Stimulated activated naive CD8-positive, alpha-beta T cell treated with anti-CD3 and anti-CD28 coated beads, Interleukin-15, Interleukin-2, amounts not matched to agents 100 U/mL and 50 U/mL, for 24 hours (primary cell): ENCODE measurements at places on chromosomes 3 and 15.

DNA sequence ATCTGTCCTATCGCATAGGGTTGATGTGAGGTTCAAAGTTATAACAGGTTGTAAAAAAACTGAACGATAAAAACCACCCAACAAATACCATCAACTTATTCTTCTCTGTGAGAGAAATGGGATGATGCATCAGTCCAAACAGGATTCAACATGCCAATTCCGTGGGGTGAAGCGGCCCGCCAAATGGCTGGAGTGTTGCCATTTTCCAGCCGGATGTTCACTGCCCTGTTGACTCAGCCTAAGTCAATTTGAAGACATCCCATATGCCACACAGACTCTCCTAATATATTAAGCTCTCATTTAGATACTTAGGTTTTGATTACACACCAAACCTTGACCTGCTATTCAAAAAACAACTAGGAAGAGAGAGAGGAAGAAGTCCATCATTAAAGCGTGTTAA, 311.1 kb downstream of the VPS13C start:
- no peak for DNase-seq

DNA sequence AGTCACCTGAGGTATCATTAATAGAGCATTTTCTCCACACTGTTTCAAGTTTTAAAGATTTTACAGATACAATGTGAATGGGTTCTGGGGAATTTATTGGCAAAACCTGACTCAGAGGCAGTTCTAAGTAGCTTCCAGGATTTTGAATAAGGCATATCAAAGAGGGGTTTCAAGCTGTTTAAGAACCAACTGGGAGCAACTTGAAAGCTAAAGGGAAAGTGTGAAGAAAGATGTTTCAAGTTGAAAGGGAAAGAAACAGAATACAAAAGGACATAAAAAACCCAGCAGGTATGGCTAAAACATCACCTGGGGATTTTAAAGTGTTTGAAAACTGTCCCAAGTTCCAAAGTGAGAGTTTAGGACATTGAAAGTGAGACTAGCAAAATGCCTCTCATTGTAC, 17.8 kb upstream of the SERPINI2 start:
- DNase-seq, result no peak

DNA sequence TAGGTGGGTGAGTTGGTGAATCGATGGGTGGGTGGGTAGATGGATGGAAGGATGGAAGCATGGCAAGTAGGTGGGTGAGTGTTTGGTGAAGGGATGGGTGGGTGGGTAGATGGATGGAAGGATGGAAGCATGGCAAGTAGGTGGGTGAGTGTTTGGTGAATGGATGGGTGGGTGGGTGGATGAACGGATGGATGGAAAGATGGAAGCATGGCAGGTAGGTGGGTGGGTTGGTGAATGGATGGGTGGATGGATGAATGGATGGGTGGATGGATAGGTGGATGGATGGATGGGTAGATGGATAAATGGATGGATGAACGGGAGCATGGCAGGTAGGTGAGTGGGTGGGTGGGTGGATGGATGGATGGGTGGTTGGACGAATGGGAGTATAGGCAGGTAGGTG, 65.1 kb downstream of the SLC6A1 start:
- DNase-seq, result no peak

DNA sequence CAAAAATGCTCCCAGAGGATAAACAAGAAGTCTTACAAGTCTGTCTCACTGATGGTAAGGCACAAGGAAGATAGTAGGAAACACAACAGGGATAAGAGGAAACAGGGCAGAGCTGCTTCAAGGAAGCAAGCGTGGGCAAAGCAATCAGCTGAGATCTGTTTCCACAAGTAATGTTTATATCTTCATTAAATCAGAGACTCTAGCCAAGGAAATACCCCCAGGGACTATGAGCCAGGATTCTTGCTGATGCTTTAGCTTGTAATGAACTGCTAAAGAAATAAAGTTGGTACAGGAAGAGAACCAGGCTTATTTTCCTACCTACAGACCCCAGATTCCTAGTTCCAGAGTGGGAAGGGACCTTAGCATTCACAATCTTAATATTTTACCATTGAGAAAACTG, 112.7 kb upstream of the C3orf80 start:
- DNase-seq, result no peak

DNA sequence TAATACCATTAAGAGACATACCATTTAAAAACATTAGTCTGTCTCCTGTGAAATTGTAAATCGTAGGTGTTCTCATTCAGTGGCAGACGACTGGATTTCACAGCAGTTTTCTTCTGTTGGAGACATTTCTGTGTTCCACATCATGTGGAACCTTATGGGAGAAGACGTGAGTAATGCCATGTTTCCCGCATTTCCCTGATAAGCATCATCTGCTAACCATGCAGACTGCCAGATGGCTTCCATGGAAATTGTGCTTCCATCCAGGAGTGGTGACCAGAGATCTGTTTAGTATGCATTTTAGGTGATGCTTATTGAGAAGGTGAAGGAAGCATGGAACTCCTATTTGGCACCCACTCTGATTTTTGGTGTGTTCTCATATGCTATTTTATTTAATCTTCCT, 28.4 kb upstream of the ST3GAL6 start:
- no peak for DNase-seq

DNA sequence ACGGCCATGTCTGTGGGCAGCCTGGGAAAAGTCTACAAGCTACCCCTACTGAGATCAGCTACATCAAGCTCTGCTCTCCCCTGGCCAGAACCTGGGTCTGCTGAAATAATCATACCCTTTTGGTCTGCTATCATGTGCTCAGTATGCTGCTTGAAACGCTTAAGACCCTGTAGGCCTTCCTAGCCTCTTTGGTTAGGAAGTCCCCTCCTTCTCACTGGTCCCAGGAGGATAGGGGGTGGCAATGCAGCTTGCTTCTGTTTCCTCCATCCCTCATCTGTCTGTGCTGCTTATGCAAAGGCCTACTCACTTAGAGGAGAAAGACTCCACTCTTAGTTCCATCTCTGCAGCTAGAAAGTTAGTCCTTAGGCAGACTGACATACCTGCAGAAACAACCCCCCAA, 118.2 kb upstream of the RASGRP1 start:
- DNase-seq, result no peak

GRCh38 chr3:73389928-73390327, 234.8 kb downstream of the PDZRN3 start:
- DNase-seq, result no peak

GRCh38 chr3:10783360-10784351, 32.4 kb upstream of the SLC6A11 start:
- DNase-seq, result peak; percentile 36

DNA sequence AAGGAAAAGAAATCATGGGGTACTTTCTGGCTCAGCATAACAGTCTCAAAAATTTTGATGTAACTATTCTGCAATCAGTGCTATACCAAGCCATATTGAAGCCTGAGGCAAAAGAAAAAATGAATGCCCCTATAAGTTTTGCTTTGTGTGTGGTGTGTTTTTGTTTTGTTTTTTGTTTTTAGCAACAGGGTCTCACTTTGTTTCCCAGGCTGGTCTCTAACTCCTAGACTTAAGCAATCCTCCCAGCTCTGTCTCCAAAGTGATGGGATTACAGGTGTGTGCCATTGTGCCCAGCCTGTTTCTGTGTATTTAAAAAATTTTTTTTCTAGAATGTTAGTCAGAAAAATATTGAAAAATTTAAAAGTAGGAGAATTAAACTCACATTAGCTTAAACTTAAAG, 93.2 kb downstream of the ZNF280D start:
- no peak for DNase-seq

DNA sequence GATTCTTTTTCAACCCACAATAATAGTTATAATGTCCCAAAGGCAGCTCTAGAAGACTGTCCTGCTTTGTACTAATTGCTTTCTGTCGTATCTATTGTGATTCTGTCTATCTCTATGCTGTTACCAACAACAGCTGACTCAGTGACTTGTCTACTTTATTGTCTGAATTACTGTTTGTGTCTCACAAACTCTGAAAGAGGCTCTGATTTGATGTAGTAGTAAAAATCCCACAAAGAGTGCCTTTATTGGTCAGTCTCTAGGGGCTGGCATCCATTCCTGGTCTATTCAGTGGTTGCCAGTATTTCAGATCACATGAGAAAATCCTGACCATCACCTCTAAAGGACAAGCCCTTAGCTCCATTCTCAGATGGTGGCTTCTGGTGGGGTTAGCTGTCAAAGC, 254.2 kb downstream of the NSUN3 start:
- no peak for DNase-seq

DNA sequence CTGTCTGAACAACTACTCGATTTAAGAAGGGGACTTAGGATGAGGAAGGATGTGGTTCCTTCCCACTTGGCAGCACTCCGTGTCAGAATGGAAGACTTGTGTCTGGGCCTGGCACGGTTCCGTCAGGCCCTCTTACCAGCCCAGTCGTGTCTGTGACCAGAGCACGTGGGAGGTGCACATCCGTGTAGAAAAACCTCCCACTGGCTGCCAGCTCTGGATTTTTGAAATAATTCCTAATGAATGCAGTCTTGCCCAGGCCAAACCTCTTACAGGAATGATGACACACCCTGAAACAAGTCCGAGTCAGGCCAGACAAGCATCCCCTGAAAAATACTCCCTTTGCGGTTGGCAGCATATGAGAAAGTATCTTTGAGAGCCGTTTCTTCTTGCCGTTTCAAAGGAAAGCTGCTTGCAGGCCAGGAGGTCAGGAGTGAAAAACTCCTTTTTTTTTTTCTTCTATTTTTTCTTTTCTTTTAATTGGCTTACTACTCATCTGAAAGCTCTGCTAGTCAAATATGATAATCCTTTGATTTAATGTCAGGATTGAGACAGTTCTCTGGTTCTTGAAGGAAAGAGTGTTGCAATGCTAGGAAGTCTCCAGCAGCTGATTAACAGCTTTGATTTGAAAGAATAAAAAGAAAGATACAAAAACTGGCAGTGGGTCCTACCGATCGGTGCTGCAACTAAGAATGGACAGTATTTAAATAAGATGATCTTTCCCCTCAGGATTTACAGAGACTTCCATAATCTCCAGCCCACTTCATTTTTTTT, 19.8 kb downstream of the IL1RAP start:
- no peak for DNase-seq

GRCh38 chr15:97052513-97052912, 722.0 kb downstream of the NR2F2 start:
- no peak for DNase-seq

GRCh38 chr15:85491691-85492090, 111.3 kb downstream of the AKAP13 start:
- no peak for DNase-seq

DNA sequence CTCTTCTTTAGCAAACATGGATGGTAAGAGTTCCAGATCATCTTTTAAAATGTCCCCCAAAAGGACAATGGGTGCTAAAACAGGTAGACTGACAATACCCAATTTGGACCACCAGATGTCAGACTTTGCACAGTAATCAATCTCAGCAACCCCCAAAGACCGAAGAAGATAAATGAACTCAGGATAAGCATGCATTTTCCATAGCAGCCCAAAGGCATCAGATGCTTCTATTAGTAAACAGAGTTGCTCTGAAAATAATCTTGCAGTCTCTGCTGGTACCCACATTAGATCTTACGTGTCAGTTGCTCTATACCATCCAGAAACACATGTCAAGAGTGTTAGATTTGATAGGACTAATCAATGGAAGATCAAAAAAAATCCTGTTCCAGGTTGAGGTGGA, 20.6 kb downstream of the MYH15 start:
- DNase-seq, result peak; percentile 18

GRCh38 chr3:57434041-57434440, 110.1 kb downstream of the DNAH12 start:
- DNase-seq, result no peak

GRCh38 chr3:13018043-13018451, 55.2 kb downstream of the IQSEC1 start:
- no peak for DNase-seq

- DNase-seq, result peak; percentile 100
Measured at GRCh38 chr3:133573054-133573628, 345 bp upstream of the CDV3 start.

- no peak for DNase-seq
Measured at GRCh38 chr15:58019503-58020376, 45.8 kb downstream of the ALDH1A2 start.

- DNase-seq, result no peak
Measured at GRCh38 chr3:39962581-39962980, 153.2 kb downstream of the MYRIP start.

GRCh38 chr3:79953591-79954101, 185.8 kb upstream of the ROBO1 start:
- no peak for DNase-seq

- DNase-seq, result no peak
Measured at GRCh38 chr3:17967953-17968607, 225.6 kb upstream of the TBC1D5 start.

DNA sequence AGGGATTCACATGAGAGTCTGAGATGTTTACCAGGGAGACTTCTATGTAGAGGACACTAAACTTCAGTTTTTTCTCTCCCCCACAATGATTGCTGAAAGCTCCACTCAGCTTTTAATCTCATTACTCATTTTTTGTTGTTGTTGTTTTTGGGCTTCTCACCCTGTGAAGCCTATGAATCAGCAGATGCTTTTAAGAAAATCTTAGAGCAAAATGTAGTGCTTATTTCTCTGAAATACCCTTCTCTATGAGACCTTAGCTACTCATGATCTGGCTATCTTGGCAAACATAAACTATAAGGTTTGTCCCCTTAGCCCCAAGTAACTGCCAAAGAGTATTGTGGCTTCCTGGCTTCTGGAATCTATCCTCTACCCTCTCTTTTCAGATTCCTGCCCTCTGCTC, 537.3 kb downstream of the OCA2 start:
- no peak for DNase-seq

DNA sequence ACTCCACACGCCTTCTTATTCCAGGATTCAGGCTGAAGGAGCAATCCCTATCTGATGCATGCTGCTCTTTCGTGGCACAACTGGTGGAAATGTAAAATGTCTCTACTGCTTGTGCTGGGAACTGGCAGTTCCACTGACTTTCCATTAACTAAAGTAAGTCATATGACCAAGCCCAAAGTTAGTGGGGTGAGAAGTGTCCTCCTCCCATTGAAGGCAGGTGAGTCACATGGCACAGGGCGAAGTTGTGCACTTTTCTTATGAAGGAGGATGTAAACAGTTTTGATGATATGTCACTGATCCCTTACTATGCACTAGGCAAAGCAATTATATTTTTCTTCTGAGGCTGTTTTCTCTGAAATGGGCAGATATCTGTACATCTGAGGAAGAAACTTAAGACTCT, 51.6 kb downstream of the SLC7A14 start:
- no peak for DNase-seq
